ENCODE measurements at places on chromosomes 6 and 20.
A peak's percentile ranks its signal among the peaks of the same experiment; 100 is the strongest.

DNA sequence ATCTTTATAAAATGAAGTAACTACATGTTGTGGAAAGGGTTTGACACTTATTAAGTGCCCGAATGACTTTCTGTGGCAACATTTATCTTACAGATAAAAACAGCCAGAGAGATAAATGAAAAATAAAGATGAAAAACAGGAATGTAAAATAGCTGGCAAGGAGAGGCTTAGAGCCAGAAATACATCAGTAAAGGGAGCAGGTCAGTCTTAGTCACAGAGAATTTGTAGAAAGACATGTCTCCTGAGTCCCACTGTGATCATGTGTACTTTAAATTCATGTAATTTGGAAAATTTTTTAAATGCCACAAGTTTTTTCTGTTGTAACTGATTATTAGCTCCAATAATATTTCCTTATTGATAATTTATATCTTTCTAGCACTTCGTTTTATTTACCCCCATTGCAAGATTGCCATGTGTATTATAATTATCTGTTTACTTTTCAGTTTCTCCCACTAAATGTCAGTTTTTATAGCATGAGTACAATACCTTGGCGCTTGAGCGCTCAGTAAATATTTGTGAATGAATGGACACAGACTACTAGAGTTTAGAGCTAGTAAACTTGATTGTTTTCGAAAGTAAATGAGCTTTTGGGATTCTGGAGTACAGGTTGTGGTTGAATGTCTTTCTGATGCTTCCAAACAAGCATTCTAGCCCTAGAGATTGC, 15.2 kb downstream of the TAB2 start:
- DNase-seq = peak; percentile 18

GRCh38 chr6:145836772-145837171, 22.2 kb upstream of the FBXO30 start:
- DNase-seq = peak; percentile 66

DNA sequence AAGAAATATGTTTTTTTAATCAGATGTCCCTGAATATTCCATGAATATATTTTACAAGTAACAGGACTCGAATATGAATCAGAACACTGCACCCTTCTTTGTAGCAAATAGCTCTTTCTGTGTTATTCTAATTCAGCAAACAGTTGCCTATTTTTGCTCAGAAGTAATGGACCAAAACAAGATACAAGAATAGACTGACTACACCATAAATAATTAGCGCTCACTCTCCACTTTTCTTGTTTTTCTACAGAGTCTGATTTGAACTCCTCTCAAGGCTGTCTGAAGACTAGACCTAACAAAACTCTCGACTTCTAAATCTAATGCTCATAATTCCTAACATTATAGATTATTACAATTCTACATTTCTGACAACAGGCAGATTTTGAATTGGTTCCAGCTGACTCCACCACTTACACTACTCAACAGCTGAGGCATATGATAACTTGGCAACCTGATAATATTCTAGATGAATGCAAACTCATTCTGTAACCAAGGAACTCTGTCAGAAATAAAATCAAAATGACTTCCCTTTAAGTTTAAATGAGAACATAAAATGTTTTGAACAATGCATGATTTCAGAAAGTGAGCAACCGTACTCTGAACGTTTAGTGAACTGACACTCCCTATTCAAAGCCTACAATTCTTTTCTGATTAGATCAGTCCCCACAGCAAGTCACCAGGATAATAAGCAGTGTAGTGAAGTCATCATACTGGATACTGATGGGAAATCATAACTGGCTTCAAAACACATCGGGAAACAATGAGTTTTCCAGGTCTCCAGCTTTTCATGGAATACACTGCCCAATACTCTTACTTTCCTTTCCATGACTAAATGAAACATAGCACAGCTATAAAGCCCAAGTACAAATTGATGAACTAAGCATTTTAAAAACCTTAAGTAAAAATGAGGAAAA, 114.2 kb upstream of the BEND6 start:
- peak; percentile 87 for DNase-seq

GRCh38 chr6:62978920-62979319, 232.3 kb upstream of the FKBP1C start:
- no peak for DNase-seq

DNA sequence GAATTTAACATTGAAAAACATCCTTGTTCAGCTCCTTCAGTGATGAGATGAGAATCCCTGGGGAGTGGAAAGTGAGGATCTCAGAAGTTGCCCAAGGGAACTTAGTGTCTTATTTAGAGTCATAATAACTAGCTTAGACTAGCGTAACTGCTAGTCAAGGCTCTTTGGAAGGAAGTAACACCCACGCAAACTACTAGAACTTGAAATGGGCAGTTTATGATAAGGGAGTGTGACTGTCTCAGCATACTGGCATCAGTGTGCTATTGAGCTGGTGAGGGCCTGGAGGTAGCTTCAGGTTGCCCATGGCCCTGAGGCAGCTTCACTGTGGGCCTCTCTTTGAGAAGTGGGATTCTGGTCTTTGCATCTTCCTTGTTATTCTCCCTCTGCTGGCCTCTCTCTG, 40.1 kb downstream of the SLX4IP start:
- DNase-seq = no peak

DNA sequence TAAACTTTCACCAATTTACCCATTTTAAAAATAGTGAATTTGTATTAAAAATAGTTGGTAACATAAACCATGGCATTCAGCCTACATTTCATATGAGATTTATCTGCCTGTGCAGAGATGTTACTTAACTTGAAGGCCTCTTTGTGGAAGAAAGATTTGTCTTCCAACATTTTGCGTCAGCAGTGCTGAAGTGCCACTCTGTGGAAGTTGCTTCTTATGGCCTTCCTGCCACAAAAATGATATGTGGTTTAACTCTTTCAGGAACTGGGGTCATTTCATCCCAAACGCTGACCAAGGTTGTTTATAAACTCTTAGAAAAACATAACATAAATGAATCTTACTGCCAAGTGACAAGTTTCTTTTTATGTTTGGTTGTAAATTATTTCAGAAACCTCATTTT, 246.8 kb downstream of the ARID1B start:
- DNase-seq = no peak

- no peak for DNase-seq
Observed at GRCh38 chr20:63877755-63878470, 12.8 kb downstream of the TPD52L2 start.

DNA sequence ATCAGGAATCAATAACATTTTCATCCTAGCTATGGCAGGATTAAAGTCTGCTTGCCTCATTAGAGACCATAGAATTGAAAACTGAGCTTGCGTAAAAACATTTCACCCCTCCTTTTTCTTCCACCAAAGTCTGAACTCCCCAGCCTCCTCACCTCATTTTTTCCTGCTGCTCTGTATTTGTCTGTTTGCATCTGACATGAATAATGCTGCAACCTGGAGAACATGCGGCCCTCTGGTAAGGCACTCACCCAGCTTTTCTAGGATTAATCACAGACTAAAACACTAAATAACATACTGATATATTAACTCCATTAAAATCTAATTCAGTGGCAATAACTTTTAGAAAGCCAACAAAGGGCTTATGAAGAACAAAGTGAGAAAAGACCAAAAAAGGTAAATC, 677.7 kb upstream of the NRSN1 start:
- DNase-seq = no peak

GRCh38 chr20:10965936-10966470, 292.2 kb upstream of the JAG1 start:
- DNase-seq = no peak

DNA sequence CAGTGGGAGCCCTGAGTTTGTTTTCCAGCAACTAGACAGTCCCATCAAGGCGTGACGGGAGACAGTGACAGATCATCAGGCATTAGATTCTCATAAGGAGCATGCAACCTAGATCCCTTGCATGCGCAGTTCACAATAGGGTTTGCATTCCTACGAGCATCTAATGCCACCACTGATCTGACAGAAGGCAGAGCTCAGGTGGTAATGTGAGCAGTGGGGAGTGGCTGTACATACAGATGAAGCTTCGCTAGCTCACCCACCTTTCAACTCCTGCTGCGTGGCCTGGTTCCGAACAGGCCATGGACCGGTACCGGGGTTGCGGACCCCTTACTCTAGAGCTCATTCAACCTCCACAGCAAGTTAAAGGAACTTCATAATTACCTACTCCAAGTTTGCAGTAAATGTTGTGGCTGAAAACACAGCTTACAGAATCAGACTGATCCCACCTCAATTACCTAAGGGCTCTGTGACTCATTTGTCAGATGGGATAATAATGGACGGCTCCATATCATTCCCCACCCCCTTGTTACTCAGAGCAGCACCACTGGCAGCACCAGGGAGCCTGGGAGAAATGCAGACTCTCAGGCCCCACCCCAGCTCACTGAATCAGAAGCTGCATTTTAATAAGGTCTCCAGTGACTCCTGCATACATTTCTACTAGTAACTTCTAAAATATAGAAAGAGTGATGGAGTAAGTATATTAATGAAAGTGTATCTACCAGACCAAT, 15.7 kb downstream of the PXMP4 start:
- DNase-seq = no peak

- DNase-seq = no peak
Observed at GRCh38 chr6:73752943-73753342, 56.9 kb downstream of the CD109 start.

DNA sequence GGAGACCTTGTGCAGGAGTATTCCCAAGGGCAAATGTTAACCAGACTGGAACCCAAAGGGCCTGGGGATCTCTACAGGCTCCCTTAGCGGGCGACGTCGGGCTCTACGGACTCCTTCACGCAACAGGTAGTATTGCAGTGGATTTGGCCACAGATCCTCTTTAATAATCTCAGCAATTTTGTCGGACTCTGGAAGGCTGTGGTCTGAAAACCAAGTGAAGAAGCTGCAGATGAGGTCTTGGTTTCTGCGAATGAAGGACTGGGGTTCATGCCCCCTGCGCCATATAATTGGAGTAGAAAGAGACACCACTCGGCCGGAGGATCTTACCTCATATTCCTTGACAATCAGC, 1.3 kb downstream of the TSPYL1 start:
- DNase-seq = no peak
